H9 (cell line): ENCODE measurements at places on chromosomes 7 and 10. TPM values are rescaled to one million over a fixed set of nuclear protein-coding genes. Genes with fewer than 3 reads are reported as not detected.

Gene ASZ1
- total RNA-seq, result not detected in 2 replicates

Gene MRPS33
- 58.3 and 64.2 TPM in 2 replicates for total RNA-seq

Gene ADRA2A
- 1.4 and 1.5 TPM in 2 replicates for total RNA-seq

Gene CDHR1
- total RNA-seq, result 6.4 and 6.6 TPM in 2 replicates

Gene EIF3B
- 337 and 343 TPM in 2 replicates for total RNA-seq

Gene MALRD1
- total RNA-seq, result 0.20 and 0.24 TPM in 2 replicates

Gene GHRHR
- total RNA-seq, result 5.9 and 7.4 TPM in 2 replicates

Gene SDK1
- total RNA-seq, result 8.4 and 8.7 TPM in 2 replicates

Gene CYP3A7
- total RNA-seq, result not detected in 2 replicates

Gene MGAM2
- not detected in 2 replicates for total RNA-seq

Gene ZCCHC24
- total RNA-seq, result 3.5 and 3.8 TPM in 2 replicates

Gene C7orf57
- 0.35 TPM in 1 of 2 replicates, not detected in the other for total RNA-seq

Gene CALCR
- 0.44 and 0.52 TPM in 2 replicates for total RNA-seq

Gene WNT8B
- not detected in 2 replicates for total RNA-seq

Gene AZGP1
- total RNA-seq, result 0.24 TPM in 1 of 2 replicates, not detected in the other

Gene EPDR1
- total RNA-seq, result 5.3 and 6.1 TPM in 2 replicates

Gene PRSS37
- not detected in 2 replicates for total RNA-seq

Gene LRRN3
- total RNA-seq, result 0.77 and 1.0 TPM in 2 replicates

Gene ADAP1
- 6.2 and 6.8 TPM in 2 replicates for total RNA-seq

Gene TMEM236
- total RNA-seq, result not detected in 2 replicates

Gene DYDC2
- total RNA-seq, result 2.6 and 2.8 TPM in 2 replicates

Gene CLDN4
- 15.5 and 15.6 TPM in 2 replicates for total RNA-seq

Gene MMRN2
- total RNA-seq, result 1.0 and 1.4 TPM in 2 replicates

Gene ADAM22
- 8.6 and 8.7 TPM in 2 replicates for total RNA-seq

Gene HOXA1
- 0.11 TPM in 1 of 2 replicates, not detected in the other for total RNA-seq

Gene CALML5
- not detected in 2 replicates for total RNA-seq

Gene ASIC3
- total RNA-seq, result 1.7 and 2.3 TPM in 2 replicates
